Stimulated activated CD4-positive, alpha-beta T cell treated with anti-CD3 and anti-CD28 coated beads, Interleukin-1b, Interleukin-23, amount 100 ng/mL, for 48 hours (primary cell): ENCODE measurements at places on chromosomes 2 and 18.

DNA sequence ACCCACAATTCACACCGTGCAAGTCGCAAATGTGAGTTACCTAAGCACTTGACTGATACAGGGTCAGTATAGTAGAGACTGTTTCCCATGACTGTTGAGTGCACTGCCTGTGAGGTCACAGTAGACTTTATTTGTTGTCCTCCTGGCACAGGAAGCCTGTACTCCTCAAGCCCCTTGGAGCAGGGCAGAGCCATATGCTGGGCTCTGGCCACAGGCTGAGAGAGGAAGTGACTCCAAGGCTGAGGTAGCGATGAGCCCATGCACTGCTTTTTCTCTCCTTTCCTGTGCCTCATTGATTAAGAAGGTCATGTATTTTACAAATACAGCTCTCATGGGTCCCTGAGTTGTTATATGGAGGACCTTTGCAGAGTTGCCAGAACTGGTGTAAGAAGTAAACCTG lies 287.7 kb downstream of the SRBD1 start:
- no peak for DNase-seq

DNA sequence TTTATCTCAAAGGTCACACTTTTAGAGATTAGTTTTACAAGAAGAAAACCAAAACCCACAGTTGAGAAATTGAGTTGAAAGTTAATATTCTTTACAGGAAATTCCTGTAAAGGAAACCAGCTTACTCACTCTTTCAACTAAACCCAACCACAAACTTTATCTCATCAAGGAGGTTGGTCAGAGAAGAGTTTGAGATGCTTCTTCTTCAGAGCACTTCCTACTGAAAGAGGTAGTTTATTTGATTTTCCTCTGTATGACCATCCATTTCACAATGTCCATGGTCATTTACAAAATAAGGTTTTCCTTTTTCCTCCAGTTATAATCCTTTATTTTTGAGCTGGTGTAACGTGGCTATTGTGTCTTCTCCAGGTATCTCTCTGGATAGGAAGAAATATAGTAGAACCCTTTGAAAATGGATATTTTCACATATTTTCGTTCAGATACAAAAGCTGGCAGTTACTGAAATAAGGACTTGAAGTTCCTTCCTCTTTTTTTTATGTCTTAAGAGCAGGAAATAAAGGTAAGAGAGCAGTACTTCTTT lies 4.5 kb upstream of the IL18RAP start:
- no peak for DNase-seq

DNA sequence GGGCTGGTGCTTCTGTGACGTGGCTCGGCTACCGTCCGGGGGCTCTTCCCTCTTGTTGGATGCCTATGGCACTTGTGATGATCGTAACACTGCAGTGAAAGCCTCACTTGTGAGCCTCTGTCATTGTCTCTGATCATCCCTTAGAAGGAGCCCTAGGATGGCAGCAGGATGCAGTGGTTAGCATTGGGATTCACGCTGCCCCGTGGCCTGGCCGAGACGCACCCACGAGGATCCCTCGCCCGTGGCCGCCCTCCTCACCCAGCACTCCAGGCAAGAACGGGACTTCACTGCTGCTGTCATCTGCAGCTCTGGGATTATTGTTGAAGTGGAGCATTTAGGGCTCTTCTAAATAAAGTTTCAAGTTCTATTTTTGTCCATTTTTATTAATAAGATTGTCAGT lies 46.8 kb upstream of the CTDP1 start:
- no peak for DNase-seq

DNA sequence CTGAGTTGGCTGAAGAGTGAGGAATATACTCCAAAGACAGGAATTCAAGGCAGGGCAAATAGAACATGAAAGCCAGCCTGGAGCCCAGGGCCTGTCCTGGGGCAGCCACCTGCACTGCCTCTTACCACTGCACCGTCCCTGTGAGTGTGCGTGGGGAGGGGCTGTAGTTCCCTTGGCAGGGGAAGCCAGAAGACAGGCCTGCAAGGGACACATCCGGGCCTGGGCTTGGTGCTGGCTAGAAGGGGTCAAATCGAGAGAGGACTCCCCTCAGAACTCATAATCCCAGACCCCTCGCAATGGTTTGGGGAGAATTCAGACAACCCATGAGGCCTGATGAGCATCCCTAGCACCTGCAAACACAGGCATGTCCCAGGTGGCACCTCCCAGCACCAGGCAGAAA lies 87.0 kb downstream of the HDAC4 start:
- no peak for DNase-seq

DNA sequence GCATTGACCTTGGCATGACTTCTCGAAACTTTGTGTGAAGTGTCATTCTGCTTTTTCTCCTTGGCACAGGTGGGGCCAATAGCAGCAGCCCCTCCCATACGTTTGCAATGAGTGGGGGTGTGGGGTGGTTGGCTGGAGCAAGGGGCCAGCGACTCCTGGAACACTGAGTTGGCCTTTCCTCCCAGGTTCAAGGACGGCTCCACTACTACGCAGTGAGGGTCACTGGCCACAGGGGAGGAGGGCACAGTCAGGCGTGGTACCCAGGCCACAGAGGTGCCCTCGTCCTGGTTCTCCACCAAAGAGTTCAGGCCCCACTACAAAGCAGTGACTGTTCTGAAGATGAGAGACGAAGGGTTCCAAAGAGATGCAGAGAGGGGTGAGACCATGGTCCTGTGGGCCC lies 70.6 kb upstream of the OTOS start:
- DNase-seq: no peak
